ENCODE measurements at places on chromosomes 12 and 14. TPM values are rescaled to one million over a fixed set of nuclear protein-coding genes. Genes with fewer than 3 reads are reported as not detected.

Gene KRT74
- total RNA-seq, result not detected

Gene IL31
- total RNA-seq, result not detected

Gene KIF5A
- under 0.01 TPM for total RNA-seq

Gene KCNK13
- total RNA-seq, result not detected

Gene CHGA
- not detected for total RNA-seq

Gene HRK
- total RNA-seq, result not detected

Gene IGF1
- total RNA-seq, result 0.44 TPM

Gene NGB
- not detected for total RNA-seq

Gene SLC8A3
- total RNA-seq, result 0.60 TPM

Gene LRFN5
- not detected for total RNA-seq

Gene NTS
- total RNA-seq, result under 0.01 TPM

Gene GARIN6
- not detected for total RNA-seq

Gene CPM
- 0.44 TPM for total RNA-seq

Gene LPAR5
- total RNA-seq, result not detected

Gene PWP1
- 49.2 TPM for total RNA-seq

Gene INHBE
- total RNA-seq, result not detected

Gene TCL1B
- not detected for total RNA-seq

Gene DPPA3
- total RNA-seq, result not detected

Gene SERPINA3
- under 0.01 TPM for total RNA-seq

Gene HOXC5
- not detected for total RNA-seq

Gene ARHGAP9
- total RNA-seq, result not detected

Gene TSHR
- not detected for total RNA-seq

Gene PRPH
- total RNA-seq, result not detected

Gene DNAJC22
- 0.87 TPM for total RNA-seq

Gene ITGA7
- total RNA-seq, result 0.20 TPM

Gene ST8SIA1
- total RNA-seq, result under 0.01 TPM

Gene HOXC10
- not detected for total RNA-seq

Gene VPS37B
- 9.1 TPM for total RNA-seq

Gene TAS2R46
- 0.79 TPM for total RNA-seq

Gene ACTN1
- total RNA-seq, result 219 TPM

Gene ACRBP
- total RNA-seq, result 0.20 TPM

Gene KRT71
- not detected for total RNA-seq

Gene CAPS2
- 0.40 TPM for total RNA-seq

Gene SLCO1B1
- total RNA-seq, result not detected

Gene NEK9
- 18.1 TPM for total RNA-seq
